Fibroblast of mammary gland (primary cell): ENCODE measurements at places on chromosomes 2 and 18.

DNA sequence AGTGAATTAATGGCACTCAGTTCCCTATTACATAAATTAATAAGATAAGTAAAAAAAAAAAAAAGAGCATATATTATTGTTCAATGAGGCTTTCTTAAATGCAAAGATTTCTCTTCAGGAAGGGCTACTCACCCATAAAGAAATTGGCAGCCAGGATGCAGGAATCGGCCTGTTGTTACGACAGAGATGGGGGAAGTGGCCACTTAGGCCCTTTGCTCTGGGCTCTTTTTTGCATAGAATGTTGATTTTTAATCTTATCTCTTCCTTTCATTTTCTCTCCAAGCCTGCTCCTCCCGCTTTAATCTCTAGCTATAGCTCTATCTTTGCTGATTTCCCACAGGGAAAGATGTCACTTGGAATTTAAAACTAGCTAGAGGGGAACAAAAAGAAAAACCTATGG lies 391.8 kb upstream of the CRIM1 start:
- no peak for DNase-seq

DNA sequence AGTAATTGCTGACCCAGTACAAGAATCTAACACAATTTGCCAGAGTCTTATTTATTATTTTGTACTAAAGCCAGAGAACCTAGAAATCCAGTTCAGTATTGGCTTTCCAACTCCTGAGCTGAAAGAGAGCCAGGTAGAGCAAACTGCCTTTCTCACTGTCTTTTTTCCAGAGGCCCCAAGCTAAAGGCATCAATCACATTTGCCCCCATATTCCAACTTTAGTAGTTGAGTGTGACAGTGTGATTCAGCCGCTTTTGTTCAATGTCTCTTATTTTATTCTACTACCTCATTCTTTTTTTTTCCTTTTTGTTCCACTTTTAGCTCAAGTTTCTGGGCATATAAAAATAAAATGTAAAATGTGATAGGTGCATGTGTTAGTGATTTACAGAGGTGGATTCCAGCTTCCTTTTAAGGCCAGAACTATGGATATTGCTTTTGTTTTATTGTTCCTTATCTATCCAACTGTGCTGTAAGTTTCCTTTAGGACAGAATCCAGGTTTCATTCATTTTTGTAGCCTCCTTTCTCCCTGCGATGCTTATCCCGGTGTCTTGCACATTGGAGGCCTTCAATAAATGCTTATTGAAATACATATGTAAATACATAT lies 153.0 kb downstream of the ZEB2 start:
- DNase-seq: no peak

DNA sequence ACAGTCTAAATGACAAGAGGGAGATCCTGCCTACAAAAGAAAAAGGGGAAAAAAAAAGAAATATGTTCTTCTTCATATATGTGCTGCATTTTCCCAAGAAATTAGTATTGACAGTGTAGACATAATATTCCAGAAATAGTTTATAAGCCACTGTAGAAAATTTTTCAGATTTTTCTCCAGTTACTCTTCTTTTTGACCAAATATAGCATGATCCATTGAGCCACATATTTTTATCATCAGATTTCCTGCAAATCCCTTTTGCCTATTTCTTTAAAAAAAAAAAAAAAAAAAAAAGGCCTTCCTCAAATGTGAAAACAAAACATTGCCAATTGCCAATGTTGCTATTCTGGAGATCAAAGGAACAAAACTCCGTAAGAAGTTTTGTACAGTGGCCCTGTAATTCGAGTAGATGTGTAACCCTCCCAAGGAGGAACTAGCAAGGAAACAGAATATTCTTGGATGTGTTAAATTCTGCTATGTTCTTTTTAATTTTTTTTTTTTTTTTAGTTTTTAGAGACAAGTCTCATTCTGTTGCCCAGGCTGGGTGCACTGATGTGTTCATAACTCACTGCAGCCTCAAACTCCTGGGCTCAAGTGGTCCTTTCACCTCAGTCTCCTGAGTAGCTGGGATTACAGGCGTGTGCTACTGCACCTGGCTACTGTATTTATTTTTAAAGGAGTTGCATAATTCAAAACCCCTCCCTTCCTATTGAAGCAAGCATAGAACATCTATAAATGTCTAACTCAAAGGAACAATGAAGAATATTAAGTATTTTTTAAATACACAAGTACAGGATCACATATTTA lies 12.5 kb upstream of the CABYR start:
- peak; percentile 7 for DNase-seq

DNA sequence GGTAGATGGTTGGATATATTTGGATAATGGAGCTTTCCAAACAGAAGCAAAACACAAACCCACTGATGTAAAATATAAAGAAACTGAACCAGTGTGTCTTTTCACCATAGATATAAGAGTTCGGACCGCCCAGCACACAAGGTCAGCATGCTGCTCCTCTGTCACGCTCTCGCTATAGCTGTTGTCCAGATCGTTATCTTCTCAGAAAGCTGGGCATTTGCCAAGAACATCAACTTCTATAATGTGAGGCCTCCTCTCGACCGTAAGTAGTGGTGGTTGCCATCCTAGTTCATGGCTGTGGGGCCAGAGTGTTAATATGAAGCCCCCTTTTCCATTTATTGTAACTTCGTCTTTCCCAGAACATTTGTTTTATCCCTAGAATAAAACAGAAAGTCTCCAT lies 125.2 kb upstream of the LYPD6 start:
- no peak for DNase-seq

DNA sequence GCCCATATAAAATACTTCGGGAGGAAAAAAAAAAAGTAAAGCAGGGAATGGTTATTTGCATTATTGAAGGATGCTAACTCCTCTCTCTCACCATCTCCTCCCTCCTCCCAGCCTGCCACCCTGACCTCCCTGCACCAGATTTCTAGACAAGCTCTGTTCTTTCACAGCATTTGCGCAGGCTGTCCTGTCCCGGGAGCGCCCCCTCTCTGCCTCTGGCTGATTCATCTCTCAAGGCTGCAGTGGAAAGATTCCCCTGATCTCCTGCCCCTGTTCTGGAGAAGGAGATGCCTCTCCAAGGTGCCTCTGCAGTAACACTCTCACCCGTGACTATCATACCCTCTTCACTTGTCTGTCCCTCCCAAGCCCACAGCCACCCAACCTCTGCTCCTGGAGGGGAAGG lies 38.5 kb downstream of the COL4A4 start:
- no peak for DNase-seq

DNA sequence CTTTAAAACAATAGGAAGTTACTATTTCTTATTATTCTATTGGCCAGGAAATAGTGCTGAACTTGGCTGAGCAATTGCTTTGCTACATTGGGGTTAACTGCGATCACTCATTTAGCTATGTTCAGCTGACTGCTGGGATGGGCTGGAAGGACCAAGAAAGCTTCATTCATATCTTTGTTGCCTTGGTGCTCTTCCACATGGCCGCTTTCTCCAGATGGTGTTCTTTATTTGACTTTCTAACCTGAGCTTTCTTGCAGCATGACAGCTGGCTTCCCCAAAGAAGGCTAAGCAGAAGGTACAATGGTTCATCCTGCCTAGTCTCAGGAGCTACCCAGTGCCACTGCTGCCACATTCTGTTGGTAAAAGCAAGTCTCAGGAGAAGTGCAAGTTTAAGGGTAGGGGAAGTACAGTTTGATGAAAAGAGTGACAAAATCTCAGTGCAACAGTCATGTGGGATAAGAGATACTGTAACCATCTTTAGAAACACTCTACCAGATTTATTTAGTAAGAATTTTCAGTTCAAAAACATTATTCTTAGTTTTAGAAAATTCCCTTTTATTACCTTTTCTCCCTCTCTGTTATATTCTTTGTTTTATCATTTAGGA lies 180.6 kb upstream of the RBMS1 start:
- DNase-seq: no peak
